MCF 10A (cell line): ENCODE measurements at places on chromosomes 3 and 15. TPM values are rescaled to one million over a fixed set of nuclear protein-coding genes. Genes with fewer than 3 reads are reported as not detected.

DNA sequence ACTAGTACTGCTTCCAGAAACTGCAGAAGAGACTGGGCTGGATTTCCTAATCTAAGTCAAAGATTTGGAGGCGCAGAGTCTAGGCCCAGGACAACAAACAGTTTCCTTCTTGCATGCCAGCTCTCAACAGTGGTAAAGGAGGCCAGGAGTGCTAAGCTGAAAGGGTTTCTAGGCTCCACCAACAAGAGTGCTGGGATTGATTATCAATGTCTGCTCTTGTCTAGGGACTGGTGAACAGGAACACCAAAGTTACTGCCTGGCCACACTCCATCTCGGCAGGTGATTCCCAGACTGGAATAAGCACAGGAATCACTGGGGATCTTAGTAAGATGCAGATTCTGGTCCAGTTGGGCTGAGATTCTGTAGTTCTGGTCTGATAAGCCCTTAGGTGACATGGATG, 22.8 kb upstream of the FGD5 start:
- H3K4me3 ChIP-seq: no peak overlapping the region
- no peak overlapping the region for H3K27ac ChIP-seq
- H3K27me3 ChIP-seq: peaks cover 62% of the 10 kb centered on the region
- no peak for DNase-seq
- no peaks in the 10 kb centered on the region for H3K36me3 ChIP-seq
- no peaks in the 10 kb centered on the region for H3K4me1 ChIP-seq

GRCh38 chr3:151625586-151625985, 108.1 kb upstream of the AADACL2 start:
- H3K4me1 ChIP-seq: no peaks in the 10 kb centered on the region
- no peaks in the 10 kb centered on the region for H3K36me3 ChIP-seq
- H3K4me3 ChIP-seq: no peak overlapping the region
- no peak overlapping the region for H3K27ac ChIP-seq

- no peak overlapping the region for H3K27ac ChIP-seq
- no peak for DNase-seq
- H3K4me1 ChIP-seq: peaks cover 24% of the 10 kb centered on the region
- no peaks in the 10 kb centered on the region for H3K27me3 ChIP-seq
These were observed 140.7 kb upstream of the TMC3 start for GRCh38 chr15:81514725-81515124.

DNA sequence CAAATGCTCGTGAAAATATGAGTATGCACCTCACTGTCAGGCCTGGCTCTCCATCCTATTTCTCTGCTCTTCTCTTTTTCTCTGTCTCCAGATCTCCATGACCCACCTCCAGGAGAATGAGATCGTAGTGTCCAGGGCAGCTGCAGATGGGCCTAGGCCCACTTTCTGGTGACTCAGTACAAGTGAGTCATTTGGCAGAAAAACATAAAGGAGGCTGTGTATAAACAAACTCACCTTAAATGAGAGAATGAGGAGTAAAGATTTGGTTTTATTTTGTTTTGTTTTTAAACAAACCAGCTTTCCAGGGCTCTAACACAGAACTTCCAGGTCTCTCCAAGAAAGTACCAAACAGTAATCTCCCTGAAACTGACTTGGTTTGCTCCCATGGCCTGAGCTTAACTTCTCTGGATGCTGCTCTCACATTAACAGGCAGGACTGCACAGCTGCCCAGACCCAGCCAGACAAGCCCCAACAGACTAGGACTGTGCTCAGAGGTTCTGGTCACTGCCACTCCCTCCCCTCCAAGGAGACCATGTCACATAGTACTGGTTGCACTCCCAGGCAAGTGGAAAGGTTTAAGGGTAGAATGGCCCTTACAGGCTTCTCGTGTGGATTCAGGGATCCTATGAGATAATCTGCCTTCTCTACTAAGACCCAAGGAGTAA, 1.5 kb upstream of the HEG1 start:
- no peaks in the 10 kb centered on the region for H3K27me3 ChIP-seq
- peak overlapping the region; percentile 47 for H3K27ac ChIP-seq

DNA sequence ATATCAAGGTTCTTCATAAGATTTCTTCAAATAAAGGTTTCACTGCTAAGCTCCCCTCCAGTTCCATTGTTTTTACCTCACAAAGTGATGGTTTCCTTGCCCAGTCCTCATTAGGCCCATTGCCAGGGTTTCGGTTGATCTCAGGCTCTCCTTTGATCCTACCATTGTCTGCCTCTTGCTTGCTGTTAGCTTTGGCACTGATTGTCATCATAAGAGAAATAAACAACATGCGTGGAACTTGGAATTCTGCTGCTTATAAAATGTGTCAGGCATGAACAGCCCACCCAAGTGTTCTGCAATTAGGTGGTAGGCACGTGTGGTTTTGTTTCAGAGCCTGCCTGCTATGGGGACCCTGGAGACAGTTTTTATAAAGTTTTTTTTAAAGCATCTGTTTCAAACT, 107.6 kb upstream of the BFSP2 start:
- H3K27ac ChIP-seq: no peak overlapping the region
- H3K27me3 ChIP-seq: no peaks in the 10 kb centered on the region
- no peak for DNase-seq
- H3K4me3 ChIP-seq: no peak overlapping the region
- H3K36me3 ChIP-seq: no peaks in the 10 kb centered on the region

DNA sequence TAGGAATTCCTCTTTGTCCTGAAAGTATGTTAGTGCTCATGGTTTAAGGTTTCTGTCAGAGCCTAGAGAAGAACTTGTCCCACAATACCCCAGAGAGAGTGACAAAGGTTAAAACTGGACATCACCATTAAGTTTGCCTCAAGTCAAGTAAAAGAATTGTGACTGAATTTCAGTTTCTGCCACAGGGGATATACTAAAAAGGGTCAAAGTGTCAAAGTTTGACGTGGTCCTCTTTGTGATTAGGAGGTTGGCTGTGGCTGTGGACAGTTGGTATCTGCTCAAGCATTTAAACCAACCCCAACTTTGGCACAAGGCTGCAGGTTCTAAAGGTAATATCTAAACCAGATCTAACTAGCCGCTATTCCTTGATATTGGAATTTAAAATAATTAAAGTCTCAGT, 26.1 kb downstream of the FMN1 start:
- H3K27ac ChIP-seq: no peak overlapping the region
- DNase-seq: no peak
- H3K4me1 ChIP-seq: no peaks in the 10 kb centered on the region
- no peaks in the 10 kb centered on the region for H3K27me3 ChIP-seq

DNA sequence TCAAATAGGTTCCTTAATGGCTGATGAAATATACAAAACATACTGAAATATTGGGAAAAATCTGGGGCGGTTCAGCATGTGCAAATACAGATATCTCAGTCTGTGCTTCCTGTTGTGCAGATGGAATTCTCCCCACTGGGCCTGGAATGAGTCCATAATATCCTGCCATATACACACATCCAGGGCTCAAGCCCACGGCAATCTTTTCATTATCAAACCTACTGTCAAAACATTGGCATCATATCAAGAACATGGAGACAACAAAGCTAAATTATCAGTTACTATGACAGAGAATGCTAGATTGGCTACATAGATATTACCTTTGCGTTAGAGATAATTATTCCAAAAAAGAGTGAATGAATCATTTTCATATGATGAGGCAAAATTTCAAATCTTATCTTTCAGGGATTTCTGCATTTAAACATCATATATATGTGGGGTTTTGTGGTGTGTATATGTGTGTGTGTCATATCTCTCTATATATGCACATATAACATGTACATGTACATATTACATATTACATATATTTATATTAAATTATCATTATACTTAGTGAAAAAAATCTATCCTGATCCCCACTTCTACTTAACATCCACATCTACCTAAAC, 713.3 kb downstream of the GBE1 start:
- no peaks in the 10 kb centered on the region for H3K4me1 ChIP-seq
- no peak overlapping the region for H3K4me3 ChIP-seq
- peaks cover 27% of the 10 kb centered on the region for H3K27me3 ChIP-seq
- no peak for DNase-seq
- H3K36me3 ChIP-seq: no peaks in the 10 kb centered on the region

DNA sequence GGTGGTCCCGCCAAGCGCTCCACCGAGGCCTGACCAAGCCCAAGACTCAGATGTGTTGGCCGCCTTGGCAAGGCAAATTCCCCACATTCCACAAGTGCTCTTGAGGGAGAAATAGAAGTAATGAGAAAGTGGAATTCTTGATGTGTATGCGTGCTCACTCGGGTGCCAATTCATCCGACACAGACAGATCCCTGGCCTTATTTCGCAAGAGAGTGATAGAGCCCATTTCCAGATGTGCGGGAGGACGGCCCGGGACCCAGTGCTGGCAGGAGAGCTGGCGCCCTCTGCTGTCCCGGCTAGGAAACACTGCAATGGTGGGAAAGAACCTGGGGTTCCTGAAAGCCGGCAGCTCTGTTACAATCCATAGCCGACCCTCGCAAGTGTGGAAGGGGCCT, 76.0 kb downstream of the HMG20A start:
- H3K4me1 ChIP-seq: peaks cover 24% of the 10 kb centered on the region
- no peak overlapping the region for H3K4me3 ChIP-seq
- H3K27ac ChIP-seq: no peak overlapping the region

- H3K27me3 ChIP-seq: no peaks in the 10 kb centered on the region
- DNase-seq: no peak
- H3K36me3 ChIP-seq: no peaks in the 10 kb centered on the region
- no peak overlapping the region for H3K4me3 ChIP-seq
- no peak overlapping the region for H3K27ac ChIP-seq
- peaks cover 12% of the 10 kb centered on the region for H3K4me1 ChIP-seq
These were observed 151.0 kb upstream of the SLC2A2 start for GRCh38 chr3:171177553-171177952.

DNA sequence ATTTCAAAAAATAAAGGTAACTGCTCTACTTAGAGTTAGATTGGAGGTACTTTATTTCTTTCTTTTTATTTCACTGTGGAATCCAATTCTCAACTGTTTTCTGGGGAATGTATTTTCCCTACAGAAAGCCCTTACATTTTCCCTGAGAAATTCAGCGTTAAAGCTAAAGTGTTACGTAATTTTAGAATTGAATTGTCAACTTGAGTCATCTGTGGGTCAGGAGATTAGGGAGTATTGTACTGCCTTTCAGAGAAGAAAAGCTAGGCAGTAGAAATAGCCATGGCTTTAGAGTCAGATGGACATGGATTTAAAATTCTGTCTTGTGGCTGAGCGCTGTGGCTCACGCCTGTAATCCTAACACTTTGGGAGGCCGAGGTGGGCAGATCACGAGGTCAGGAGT, 728.6 kb downstream of the ROBO1 start:
- no peak overlapping the region for H3K4me3 ChIP-seq
- peak; percentile 38 for DNase-seq
- no peaks in the 10 kb centered on the region for H3K36me3 ChIP-seq
- no peak overlapping the region for H3K27ac ChIP-seq
- no peaks in the 10 kb centered on the region for H3K27me3 ChIP-seq

- no peaks in the 10 kb centered on the region for H3K36me3 ChIP-seq
- no peak overlapping the region for H3K4me3 ChIP-seq
- H3K27ac ChIP-seq: no peak overlapping the region
These were observed 34.0 kb downstream of the RHCG start for GRCh38 chr15:89462198-89462912.

- no peak overlapping the region for H3K27ac ChIP-seq
- H3K4me1 ChIP-seq: no peaks in the 10 kb centered on the region
- no peak overlapping the region for H3K4me3 ChIP-seq
- DNase-seq: no peak
- no peaks in the 10 kb centered on the region for H3K27me3 ChIP-seq
These were observed 54.7 kb downstream of the OXNAD1 start for GRCh38 chr3:16319723-16320122.

DNA sequence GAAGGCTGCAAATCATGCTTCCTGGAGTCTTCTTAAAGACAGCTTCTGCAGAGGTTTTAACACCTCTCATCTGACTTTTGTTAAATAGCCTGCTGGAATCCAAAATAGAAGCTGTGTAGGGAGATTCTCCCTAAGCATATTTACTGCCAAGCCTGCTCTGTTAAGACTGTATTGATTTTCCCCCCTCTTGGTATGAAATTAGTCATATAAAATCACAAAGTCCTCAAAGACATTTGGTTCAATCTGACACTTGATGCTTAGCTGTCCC, 94.6 kb downstream of the ITPR1 start:
- no peaks in the 10 kb centered on the region for H3K36me3 ChIP-seq
- no peak overlapping the region for H3K4me3 ChIP-seq
- no peak overlapping the region for H3K27ac ChIP-seq

- peaks cover 39% of the 10 kb centered on the region for H3K4me1 ChIP-seq
- H3K4me3 ChIP-seq: no peak overlapping the region
- no peaks in the 10 kb centered on the region for H3K27me3 ChIP-seq
- no peak for DNase-seq
These were observed 15.8 kb downstream of the DUSP7 start for GRCh38 chr3:52040600-52040999.

DNA sequence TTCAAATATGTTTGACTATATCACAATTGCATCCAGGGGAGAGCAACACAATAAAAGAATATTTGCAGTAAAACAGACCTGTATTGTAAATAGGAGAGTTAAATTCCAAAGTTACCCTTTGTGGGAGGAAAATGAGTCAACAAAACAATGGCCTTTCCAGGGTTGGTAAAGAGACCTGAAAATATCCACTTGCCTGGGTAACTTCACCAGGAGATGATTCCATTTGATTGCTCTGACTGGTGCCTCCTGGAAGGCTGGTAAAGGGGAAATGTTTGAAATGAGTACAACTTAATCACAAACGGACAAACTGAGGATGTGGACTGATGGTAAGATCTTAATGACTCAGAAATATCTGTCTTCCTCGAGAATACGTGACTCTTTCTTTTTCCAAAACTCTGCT, 43.6 kb upstream of the SRGAP3 start:
- H3K4me1 ChIP-seq: no peaks in the 10 kb centered on the region
- no peak for DNase-seq
- H3K27ac ChIP-seq: no peak overlapping the region
- no peaks in the 10 kb centered on the region for H3K27me3 ChIP-seq
- H3K36me3 ChIP-seq: no peaks in the 10 kb centered on the region

DNA sequence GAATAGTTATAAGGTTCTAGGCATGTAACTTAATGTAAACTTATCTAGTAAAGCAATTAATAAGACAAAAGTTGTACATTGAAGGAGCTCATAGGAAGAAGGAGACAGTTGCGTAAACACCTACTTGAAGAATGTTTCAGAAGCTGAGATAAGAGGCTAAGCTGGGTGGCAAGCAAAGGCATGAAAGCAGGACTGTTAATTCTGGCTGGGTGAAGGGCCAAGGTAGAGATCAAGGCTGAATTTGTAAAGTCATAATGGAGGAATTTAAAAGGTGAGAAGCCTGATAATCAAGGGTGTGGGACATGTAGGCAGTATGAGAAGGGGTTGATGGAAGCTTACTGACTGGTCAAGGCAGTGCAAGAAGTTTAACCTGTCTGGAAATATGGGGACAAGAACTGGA, 80.4 kb upstream of the TGFBR2 start:
- no peaks in the 10 kb centered on the region for H3K27me3 ChIP-seq
- DNase-seq: no peak
- H3K4me3 ChIP-seq: no peak overlapping the region
- peaks cover 31% of the 10 kb centered on the region for H3K4me1 ChIP-seq
- H3K27ac ChIP-seq: no peak overlapping the region
- no peaks in the 10 kb centered on the region for H3K36me3 ChIP-seq

ARHGAP11A gene
- 38.6 and 71.8 TPM in 2 replicates for total RNA-seq

UPK1B gene
- not detected in 2 replicates for total RNA-seq

PRR20G gene
- total RNA-seq: not detected in 2 replicates

SPG21 gene
- total RNA-seq: 63.1 and 70.4 TPM in 2 replicates

NSMCE3 gene
- total RNA-seq: 6.7 and 9.1 TPM in 2 replicates

EOMES gene
- 0.74 and 1.3 TPM in 2 replicates for total RNA-seq

CCR8 gene
- not detected in 2 replicates for total RNA-seq

RAB6B gene
- 0.96 and 1.1 TPM in 2 replicates for total RNA-seq

CHRM5 gene
- not detected in 2 replicates for total RNA-seq

FRMD4B gene
- 39.0 and 51.9 TPM in 2 replicates for total RNA-seq

OR5K2 gene
- not detected in 2 replicates for total RNA-seq

DUOXA1 gene
- total RNA-seq: 1.3 and 3.0 TPM in 2 replicates
